Hair follicular keratinocyte (primary cell): ENCODE measurements at places on chromosomes 2 and 18. TPM values are rescaled to one million over a fixed set of nuclear protein-coding genes. Genes with fewer than 3 reads are reported as not detected.

The ACMSD gene
- not detected in 2 replicates for total RNA-seq

The IL36G gene
- 5.0 and 9.3 TPM in 2 replicates for total RNA-seq

The EDAR gene
- not detected in 2 replicates for total RNA-seq

The L3MBTL4 gene
- 0.23 and 0.49 TPM in 2 replicates for total RNA-seq

The TNFAIP6 gene
- 0.46 TPM in 1 of 2 replicates, not detected in the other for total RNA-seq

The MEIS1 gene
- 4.7 and 7.6 TPM in 2 replicates for total RNA-seq
